ENCODE measurements at places on chromosomes 4 and X.

DNA sequence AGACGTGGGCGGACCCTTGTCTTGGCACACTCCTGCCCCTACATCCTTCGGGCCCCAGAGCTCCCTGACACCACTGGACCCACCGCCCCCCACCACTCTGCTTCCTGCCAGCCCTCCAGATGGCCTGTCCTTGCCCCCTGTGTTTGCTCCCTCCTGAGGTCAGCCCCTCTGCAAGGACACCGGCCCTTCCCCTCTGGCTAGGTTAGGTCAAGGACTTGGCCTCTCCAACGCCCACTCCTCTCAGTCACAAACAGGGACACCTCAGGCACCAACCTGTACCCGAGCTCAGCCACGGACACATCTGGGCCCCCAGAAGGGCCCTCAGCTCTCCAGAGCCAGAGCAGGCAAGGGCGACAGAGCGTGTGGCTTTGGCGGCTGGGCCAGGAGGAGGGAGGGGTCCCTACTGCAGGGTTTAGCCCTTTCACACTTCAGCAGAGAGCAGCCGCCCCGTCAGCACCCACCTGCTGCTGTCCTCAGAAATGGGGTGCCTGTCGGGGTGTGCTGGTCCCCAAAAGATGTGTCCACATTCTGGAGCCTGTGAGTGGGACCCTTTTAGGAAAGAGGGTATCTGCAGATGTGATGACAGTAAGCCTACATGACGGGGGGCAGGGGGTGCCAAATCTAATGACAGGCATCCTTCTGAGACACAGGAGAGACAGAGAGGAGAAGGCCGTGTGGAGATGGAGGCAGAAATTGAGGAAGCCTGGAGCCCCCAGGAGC is 23.5 kb upstream of the DUSP9 start:
- no peak for DNase-seq

- no peak for DNase-seq
These were observed 203.9 kb upstream of the VCX3A start for GRCh38 chrX:6738518-6739470.

- no peak for DNase-seq
These were observed 74.0 kb upstream of the INTU start for GRCh38 chr4:127558489-127559407.

DNA sequence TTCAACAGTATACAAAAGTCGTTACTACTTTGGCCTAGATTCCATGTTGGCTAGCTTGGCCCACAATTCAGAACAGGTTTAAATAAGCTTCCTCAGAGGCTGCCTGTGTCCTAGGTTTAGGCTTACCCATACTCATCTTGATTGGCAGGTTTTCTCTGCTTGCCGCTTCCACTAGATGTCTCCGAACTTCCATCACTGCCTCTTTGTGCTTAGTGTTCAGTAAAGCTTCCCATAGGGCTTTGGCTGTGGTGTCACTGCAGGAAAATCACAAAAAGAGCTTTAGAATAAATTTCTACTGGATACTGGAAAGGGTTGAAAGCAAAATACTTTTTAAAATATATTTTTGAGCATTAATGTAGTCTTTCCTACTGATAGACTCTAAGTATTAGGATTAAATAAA is 52.4 kb downstream of the SCFD2 start:
- no peak for DNase-seq

- no peak for DNase-seq
These were observed 25.7 kb downstream of the MAPK10 start for GRCh38 chr4:86334020-86334750.

DNA sequence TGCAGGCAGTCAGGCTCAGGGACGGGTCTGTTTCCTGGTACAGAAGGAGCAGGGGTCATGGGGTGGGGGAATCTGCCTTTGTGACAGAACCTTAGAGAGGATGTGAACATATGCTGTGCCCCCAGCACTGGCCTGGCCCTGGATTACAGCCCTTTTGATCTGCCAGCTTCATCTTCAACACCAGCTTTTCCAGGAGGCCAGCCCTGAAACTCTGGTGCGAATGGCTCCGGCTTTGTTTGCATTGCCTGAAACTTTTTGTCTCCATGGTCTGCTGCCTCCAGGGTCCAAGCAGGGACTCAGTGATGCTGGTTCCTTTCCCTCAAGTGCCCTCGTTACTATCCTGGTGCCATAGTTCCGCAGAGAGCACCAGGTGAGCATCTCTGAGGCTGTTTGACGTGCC is 2.1 kb downstream of the CNGA2 start:
- no peak for DNase-seq

GRCh38 chr4:142567620-142568451 is 278.3 kb downstream of the INPP4B start:
- no peak for DNase-seq

GRCh38 chr4:108480881-108481280 is 139.5 kb upstream of the RPL34 start:
- no peak for DNase-seq

DNA sequence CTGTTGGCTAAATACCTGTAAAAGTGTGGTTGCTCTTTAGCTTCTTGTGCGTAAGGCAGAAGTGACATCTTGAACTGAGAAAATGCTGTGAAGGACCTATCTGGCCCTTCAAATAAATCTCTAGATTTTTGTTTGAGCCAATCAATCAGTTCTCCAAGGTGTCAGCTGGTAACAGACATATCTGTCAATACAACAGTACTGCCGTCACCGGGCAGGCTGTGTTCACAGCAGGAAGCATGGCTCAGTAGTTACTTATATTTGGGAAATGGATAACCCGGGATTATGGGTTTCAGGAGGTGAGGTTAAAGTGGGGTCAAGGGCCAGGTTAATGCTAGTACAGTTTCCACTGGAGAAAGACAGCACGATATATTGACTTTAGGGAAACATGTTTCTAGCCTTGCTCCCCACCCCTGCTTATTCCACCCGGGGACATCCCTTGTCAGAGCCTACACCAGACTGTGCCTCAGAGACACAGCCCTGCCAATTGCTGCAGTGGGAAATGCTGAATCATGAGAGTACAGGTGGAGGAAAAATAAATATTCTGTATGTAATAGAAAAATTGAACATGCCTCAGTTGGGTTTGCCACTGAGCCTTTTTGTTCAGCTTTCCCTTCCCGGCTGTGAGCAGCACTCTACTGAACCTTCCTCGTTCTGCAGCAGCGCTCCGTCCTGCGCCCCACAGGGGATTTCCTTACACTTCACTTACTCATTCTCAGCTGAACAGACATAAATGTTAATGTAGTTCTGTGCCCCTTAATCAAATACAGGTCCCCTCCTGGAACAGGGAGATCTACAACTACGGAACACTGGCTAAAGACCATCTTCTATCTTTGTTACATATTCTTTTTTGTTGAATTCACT is 121.1 kb downstream of the MGST2 start:
- no peak for DNase-seq

DNA sequence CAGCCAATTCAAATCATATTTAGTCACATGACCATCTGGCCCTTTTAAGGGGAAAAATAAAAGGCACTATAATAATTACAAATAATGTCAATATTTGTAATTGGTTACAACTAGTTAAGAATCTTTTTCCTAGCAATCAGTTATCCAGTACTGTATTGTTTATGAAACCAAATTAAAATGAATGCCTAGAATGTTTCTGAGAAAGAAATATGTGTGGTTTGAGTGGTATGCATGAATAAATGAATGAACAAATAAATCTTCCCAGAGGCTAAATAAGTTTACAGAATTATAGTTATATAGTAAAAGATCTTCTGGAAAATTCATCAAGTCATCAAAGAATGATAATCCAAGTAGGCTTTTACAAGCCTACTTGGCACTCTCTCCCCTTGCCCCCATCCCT is 55.8 kb upstream of the F8A3 start:
- DNase-seq, result no peak

GRCh38 chr4:18020145-18020670 is 1.3 kb downstream of the LCORL start:
- no peak for DNase-seq

GRCh38 chrX:78979789-78980464 is 34.7 kb downstream of the P2RY10 start:
- no peak for DNase-seq
